Pulmonary artery endothelial cell (primary cell): ENCODE measurements at places on chromosomes 3 and 15. TPM values are rescaled to one million over a fixed set of nuclear protein-coding genes. Genes with fewer than 3 reads are reported as not detected.

The CASR gene
- total RNA-seq = not detected in 2 replicates

The LNP1 gene
- total RNA-seq = 0.99 and 1.1 TPM in 2 replicates

The LSAMP gene
- 0.07 TPM in 1 of 2 replicates, not detected in the other for total RNA-seq

DNA sequence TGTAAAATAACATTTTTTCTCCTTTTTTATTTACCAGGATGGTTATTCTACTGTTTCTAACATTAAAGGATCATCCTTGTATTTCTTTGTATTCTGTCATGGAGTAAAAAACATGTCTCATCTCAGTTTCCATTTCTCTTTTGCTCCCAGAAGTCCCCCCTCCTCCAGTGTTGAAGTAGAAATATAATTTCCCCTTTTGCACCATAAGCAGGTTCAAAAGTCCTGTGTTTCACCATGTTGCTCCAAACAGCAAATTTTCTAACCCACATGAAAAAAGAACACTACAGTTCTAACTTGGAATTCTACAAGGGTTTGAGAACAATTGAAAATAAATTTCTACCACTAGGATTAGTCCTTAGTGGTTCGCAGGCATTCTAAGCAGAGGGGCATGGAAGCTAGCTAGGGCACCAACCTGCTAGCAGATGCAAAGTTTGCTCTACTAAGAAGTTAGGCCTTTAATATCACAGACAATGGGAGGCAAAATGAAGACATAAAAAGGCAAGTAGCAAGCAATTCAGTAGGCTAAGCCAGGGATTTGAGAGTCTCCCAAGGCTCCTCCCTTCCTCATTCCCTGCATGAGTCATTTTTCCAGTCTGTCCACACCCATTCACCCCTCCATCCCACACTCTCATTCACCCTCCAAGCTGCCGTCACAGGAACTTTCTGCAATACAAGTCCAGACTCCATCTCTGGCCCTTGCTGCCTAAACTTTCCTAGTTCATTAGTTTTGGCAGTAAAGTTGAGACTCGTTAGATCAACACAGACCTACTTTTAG is 2.3 kb upstream of the MBNL1 start:
- DNase-seq = peak; percentile 89

- no peak for DNase-seq
Observed at GRCh38 chr3:170037463-170038433, at the start of gene GPR160. Gene GPR160, plus strand, starts transcription at chr3:170037995. Its CDS starts 45,978 bp downstream, at chr3:170083973.

DNA sequence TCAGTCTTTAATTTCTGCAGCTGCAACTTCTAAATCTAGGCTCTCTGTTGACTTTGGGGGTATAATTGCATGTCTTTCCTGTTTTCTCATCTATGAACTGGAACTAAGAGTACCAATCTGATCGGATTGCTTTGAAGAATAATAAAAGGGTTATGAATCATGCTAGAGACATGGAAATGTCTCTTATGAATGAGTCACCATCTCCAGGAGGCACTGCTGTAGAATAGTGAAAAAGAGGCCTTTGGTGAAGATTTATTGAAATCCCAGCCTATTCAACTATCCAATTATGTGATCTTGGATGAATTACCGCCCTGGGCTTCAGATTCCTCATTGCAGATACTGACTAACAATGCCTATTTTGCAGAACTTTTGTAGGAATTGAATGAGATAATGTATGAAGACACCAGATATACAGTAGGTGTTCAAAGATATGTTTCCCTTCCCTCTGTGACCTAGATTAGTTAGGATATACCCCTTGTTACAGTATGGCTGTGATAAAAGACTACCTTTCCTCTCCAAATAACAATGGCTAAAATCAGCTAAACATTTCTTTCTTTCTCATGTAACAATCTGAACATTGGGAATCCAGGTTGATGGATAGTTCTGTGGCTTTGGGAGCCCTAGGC is 11.5 kb upstream of the CMTM8 start:
- peak; percentile 11 for DNase-seq

GRCh38 chr3:23316924-23317323 is 113.8 kb downstream of the UBE2E2 start:
- no peak for DNase-seq

DNA sequence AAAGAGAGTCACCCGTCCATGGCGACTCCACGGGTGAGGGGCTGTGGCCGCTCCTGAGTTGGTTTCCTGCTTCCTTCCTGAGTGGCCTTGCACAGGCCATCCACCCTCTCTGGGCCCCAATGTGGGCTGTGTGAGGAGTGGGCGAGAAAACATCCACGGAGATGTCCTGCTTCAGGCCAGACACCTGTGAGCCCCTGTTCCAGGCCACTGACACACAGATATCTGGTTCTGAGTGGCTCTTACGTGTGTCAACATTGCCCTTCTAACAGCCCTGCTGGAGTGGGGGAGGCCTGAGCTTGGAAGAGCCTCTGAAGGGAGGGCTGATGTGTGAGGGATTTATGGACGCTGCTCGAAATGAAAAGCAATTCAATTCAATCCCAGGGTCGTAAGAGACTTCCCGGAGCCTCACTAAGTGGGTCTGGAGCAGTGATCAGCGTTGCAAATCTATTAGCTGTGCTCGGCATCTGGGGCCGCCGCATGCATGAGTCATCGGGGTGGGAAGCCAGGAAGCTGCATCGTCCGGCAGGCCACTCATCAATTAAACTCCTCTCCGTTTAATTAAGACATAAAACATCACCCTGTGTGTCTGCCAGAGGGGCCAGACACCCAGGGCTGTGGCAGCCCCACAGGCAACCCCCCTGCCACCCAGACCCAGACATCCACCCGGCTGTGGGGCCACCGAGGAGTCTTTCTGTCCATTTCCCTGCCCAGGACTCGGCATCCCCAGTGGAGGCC is 20.0 kb upstream of the PRR23E start:
- DNase-seq = no peak

DNA sequence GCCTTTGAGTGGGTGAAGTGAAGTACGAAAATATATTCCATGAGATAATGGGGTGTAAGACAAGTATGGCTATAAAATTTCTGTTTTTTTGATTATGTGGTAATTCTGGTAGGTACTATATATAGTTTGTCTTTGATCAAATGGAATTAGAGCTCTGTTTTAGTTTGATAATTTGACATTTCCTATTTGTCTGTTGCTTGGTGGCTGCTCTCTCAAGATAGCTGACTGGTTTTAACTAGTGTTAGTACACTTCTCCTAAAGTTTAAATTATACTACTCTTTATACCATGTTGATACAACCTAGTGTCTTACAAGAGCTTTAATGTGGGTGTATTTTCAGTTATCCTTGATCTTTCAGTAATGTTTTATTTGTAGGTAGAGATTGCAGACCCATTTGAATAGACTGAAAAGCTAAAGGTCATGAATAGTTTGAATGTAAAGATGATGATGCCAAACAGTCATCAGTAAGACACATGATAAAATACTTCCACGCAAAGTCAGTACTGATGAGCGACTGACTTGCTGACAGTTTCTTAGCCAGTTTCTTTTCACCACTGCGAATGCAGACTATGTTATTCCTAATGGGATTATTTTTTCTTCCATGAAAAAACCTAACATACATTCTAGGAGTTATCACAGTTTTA is 15.2 kb downstream of the SACM1L start:
- no peak for DNase-seq

GRCh38 chr15:73283366-73283962 is 85.3 kb downstream of the HCN4 start:
- DNase-seq = no peak

DNA sequence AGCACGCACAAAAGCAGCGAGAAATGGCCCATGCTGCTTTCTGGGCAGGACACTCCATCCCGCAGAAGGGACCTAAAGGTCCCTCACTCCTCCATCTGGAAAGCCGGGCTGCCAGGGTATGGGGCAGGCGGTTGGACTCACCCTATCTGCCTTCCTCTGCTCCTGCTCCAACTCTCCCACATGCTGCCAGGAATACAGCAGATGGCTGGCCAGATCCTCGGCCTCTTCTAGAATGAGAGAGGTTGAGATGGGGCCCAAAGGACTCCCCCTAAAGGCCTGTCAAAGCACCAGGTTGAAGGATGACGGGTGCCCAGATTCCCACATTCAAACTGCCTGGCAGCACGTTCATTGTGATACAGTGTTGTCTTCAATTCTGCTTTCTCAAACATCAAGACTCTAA is 85.1 kb upstream of the C2CD4B start:
- no peak for DNase-seq

DNA sequence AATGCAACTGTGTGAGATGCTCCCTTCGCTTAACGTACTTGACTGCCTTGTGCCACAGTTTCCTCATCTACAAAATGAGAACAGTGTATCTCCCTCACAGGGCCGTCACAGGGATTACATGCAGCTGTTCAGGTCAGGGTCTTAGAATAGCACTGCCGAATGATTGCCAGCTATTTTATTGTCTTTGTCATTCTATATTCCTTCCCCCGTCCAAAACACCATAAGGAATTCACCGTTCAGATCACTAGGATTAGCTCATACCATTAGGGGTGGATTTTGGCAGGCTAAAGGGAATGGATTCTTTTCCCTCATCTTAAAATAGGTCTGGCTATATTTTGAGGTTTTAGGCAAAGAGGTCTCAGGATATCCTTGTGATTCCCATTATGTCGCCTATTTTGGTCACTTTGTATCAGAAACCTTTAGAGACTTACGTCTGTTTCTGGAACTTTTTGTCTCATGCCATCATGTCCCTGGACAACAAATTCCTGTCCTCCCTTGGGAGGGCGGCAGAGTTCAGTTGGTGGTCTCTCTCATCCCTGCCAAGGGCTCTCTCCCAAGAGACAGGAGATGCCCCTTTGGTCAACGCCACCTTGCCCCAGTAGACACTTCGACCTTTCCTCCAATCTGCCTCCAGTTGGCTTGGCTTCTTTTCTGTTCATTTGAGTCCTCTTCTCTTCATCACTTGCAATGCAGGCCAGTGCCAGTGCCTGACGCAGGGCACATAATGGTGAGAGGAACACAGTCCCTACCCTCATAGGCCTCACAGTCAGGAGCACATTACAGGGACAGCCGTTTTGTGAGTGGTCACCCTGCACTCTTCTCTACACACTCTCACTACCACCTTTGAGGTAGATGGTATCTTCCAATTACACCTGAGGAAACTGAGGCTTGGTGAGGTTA is 171.6 kb upstream of the BHLHE40 start:
- no peak for DNase-seq

- DNase-seq = no peak
Observed at GRCh38 chr3:171850960-171851659, 8.0 kb downstream of the TMEM212 start.

DNA sequence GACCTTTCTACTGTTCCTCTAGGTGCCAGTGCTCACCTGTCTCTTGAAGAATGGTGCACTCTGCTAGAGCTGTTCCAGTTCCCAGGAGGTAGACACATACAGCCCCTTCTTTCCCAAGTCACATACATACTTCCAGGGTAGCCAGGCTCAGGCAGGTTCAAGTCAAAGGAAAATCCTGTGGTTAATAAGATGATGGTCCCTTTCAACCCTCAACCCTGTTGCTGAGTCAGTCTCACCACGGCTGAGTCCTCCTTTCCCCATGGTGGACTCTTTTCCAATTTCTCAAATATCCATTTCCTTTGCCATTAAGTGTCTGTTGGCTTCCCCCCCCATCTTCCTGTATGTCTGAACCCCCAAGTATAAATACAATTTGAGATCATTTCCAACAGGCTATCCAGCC is 56.1 kb upstream of the ACAN start:
- DNase-seq = no peak

GRCh38 chr15:101504373-101504772 is 14.9 kb upstream of the PCSK6 start:
- no peak for DNase-seq

GRCh38 chr3:139916271-139916670 is 18.7 kb upstream of the CLSTN2 start:
- DNase-seq = no peak

DNA sequence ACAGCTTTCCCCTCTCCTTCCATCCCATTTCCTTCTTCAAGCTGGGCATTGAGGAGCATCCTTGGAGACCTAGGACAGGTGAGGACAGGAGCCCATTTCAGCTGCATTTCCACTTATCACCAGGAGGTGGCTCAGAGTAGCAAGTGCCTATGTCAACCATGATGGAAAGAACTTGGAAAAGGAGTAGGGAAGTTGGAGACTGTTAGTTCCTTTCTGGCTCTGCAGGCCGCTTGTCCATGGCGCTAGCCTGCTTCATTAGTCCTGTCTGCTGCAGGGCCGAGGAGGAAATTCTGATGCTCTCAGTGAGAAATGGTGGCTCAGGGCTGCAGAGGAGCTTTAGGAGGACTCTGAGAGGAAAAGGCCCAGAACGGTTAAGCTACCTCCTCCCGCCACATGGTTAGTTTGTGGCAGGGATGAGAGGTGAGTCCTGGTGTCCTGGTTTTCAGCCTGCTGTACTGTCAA is 7.0 kb upstream of the CD276 start:
- peak; percentile 29 for DNase-seq

DNA sequence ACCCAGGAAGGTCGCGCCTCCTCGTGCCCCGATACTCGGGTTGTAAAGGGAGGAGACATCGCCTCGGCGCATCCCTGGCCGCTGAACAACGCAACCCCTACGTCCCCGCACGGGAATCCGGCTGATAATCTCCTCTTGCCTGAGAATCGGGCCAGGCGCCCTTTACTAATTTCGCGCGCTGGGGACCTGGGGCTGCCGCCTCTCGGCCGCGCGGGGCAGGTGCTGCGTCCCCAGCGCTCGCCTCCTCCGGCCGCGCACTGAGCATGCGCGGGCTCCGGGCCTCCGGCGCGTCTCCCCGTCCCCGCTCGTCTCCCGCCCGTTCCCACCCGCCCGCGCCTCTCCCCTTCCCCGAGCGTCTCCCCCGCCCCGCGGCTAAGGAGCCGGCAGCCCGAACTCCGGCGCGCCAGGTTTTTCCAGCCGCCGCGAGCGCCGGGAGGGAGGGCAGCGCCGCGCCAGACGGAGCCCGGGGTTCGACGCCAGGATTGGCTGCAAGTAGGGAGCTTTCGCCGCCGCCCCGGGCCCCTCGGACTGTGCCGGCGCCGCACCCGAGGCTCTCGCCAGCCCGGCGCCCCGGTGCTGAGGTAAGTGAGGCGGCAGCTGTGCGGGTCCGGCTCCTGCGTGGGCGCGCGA is at the start of gene CNTN4:
Gene CNTN4 (plus strand): TSS at position 469 of the 630 bp plus-strand sequence.
- DNase-seq = no peak

DNA sequence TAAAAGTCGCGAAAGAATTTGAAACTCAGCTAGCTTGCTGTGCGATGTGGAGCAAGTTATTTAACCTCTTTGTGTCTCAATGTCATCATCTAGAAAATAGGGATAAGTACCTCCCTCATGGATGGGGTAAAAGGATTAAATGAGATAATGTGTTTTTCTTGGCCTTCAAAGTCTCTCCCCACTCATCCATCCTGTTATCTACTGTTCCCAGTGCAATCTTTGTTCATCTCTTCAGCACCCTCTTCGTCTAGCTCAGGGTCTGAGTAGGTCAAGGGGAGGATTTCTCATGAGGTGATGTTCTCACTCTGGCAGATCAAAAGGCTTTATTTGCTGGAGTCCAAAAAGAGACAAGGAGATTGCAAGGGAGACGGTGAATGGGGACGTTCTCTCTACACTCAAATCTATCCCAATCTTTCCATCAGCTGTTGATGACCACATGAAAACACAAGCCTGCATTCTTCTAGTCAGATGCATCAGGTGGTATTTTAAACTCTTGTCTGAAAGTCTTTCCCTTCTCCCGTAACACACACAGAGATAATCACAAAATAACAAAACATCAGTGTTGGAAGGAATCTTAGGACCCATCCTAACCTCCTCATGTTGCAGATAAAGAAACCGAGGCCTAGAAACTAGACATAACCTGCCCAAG is 1.3 kb downstream of the MESD start:
- DNase-seq = no peak
